Dermis blood vessel endothelial cell (primary cell): ENCODE measurements at places on chromosomes 16 and 17. TPM values are rescaled to one million over a fixed set of nuclear protein-coding genes. Genes with fewer than 3 reads are reported as not detected.

- no peak for DNase-seq
These were observed 38.6 kb upstream of the CACNG4 start for GRCh38 chr17:66925811-66926500.

GRCh38 chr17:46908068-46908737 is 14.8 kb upstream of the GOSR2 start:
- DNase-seq: no peak

GRCh38 chr16:84724606-84725309 is 25.0 kb downstream of the USP10 start:
- no peak for DNase-seq

- peak; percentile 13 for DNase-seq
These were observed 1.5 kb downstream of the GSDMB start for GRCh38 chr17:39916918-39917317.

DNA sequence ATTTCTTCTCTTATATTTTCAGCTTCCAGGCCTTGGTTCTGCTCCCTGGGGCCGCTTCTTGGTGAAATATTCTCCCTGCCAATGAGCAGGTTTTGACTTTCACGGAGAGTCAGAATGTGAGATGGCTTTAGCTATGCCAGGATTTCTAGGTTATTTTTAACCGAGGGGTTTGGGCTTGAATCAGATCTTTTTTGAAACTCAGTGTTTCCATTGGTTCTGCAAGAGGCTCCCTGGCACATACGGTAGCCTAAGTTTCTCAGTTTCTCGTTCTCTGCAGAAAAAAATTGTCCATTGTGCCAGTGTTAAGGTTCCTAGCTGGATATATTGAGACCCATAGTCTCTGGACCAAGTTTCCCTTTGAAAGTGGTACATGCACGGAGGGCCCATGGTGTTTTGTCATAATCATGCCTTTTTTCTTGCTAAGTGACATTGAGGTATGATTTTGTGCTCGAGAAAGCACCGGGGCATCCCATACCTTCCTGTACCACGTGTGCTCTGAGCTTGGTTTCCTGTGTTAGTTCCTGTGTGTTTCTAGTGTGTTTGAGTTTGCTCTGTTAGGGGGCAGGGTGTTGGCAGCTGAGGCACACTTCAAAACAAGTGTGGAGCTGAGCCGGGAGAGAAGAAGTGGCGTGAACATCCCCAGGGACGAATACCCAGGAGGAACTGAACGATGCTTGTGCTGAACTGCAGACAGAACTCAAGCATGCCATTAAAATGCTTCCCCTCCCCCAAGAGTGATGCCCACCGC is 127.2 kb downstream of the HS3ST3B1 start:
- DNase-seq: no peak

GRCh38 chr17:28029044-28029443 is 13.4 kb upstream of the NLK start:
- DNase-seq: no peak

GRCh38 chr17:82212331-82213250 is at the start of gene CCDC57:
CCDC57 (minus strand) TSS chr17:82212842; CDS start chr17:82201944, 10,898 bp downstream.
- peak; percentile 82 for DNase-seq

DNA sequence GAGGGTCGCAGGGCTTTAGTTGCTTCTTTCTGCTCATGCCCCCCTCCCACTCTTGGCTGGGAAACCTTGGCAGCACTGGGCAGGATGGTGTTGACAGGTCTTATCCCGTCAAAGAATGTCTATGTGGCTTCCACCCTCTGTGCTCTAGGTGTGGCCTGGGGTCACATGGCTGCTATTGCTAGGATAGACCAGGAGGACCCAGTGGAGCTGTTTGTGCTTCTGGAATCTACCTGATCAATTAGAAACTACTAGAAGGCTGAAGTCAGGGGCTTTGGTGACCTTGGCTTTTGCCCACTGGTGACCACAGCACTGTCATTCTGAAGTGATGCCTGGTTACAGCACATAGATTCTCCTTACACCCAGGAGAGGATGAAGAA is 105.8 kb downstream of the CMIP start:
- no peak for DNase-seq

Gene C17orf58
- 21.3 and 35.6 TPM in 2 replicates for total RNA-seq
